BJ (cell line): ENCODE measurements at places on chromosomes 11 and 22. TPM values are rescaled to one million over a fixed set of nuclear protein-coding genes. Genes with fewer than 3 reads are reported as not detected.

OR8D1 gene
- not detected in 2 replicates for polyA plus RNA-seq

GRCh38 chr11:62792202-62792575 is 383 bp upstream of the TMEM223 start:
- DNase-seq: no peak

GRCh38 chr22:29816128-29816527 is 21.9 kb downstream of the ASCC2 start:
- DNase-seq: no peak

GRCh38 chr11:102972853-102973252 is 17.3 kb upstream of the MMP13 start:
- no peak for DNase-seq

DNA sequence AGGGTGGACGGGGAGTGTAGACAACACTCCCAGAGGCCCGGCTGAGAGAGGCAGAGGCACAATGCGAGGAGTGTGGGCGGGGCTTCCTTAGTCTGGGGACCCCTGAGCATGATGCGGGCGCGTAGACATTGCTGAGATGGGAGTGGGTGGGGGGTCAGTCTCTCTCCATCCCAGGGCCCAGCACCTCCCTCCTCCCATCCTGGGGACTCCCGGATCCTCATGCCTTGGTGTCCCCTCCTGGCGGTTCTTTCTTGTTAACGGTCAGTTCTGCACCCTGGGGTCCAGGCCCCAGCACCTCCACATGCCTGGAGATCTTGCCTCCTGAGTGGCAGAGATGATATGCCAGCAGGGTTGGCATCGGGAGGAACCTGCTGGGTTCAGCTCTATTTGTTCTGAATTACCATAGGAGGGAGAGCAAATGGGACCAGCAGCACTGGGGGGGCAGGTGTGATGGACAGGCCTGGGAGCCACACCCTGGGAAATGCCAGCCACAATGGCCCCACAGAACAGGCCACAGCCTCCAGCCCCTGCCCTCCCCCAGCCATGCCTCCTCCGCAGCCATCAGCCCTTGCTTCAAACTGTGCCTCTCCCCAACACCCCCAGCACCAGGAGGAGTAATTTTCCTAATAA is 55.7 kb downstream of the RTL6 start:
- DNase-seq: no peak

DNA sequence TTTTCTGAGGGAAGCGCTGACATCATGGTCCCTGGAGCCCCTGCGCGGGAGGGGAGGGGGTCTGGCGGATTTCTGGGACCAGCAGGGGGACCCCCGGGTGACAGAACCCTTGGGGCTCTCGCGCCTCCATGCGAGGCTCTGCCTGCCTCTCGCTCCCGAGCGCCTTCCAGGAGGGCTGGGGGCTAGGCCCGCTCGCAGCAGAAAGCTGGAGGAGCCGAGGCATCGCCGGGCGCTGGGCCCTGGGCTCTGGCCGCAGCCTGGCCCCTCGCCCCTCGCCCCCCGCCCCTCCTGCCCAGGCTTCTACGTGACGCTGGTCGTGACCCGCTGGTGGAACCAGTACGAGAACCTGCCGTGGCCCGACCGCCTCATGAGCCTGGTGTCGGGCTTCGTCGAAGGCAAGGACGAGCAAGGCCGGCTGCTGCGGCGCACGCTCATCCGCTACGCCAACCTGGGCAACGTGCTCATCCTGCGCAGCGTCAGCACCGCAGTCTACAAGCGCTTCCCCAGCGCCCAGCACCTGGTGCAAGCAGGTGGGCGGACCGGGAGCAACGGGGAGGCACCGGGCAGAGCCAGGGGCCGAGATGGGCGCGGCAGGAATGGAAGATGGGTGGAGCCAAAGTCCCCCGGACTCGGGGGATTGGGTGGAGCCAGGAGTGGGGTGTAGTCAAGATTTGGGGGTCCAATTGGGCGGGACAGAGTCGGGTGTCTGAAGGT is 5.4 kb downstream of the BEST1 start:
- no peak for DNase-seq

DNA sequence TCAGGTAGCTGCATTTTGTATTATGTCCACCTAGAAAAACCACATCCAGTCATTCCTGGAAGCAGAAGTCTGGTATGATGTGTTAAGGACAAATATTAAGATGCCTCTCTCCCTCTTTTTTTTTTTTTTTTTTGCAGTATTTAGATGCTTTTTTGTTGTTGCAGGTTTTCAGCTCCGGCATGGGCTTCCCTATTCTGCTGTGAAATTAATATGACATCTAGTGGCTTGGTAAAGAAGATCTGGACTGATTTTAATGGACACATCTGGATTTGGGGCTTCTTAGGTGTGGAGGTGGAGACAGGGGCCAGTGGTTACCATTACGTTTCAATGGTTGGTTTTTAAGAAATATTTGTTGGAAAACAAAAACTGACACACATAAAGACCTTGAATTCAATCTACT is 47.5 kb upstream of the RASSF10 start:
- DNase-seq: no peak
